ENCODE measurements at places on chromosomes 13 and 19.

DNA sequence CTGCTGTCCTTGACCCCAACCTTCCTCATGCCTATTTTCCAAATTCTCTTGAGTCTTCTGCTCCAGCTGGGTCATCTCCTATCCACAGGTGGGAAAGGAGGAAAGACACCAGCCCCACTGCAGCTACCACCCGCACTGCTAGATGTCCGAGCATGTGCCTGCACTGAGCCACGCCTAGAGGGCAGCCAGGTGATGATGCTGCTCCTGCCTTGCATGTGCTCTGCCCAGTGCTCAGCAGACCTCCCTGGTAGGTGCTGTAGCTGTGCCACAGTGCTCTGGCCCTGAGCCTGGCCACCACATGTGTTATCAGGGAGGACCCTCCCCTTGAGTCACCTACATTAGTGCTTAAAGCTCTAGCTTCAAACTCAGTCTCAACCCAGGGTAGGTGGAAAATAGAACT lies 6.9 kb upstream of the CYSLTR2 start:
- no peak for DNase-seq

GRCh38 chr13:34521171-34521570 lies 420.9 kb upstream of the NBEA start:
- DNase-seq: no peak

GRCh38 chr13:112062072-112062567 lies 4.8 kb upstream of the SOX1 start:
- DNase-seq: no peak

DNA sequence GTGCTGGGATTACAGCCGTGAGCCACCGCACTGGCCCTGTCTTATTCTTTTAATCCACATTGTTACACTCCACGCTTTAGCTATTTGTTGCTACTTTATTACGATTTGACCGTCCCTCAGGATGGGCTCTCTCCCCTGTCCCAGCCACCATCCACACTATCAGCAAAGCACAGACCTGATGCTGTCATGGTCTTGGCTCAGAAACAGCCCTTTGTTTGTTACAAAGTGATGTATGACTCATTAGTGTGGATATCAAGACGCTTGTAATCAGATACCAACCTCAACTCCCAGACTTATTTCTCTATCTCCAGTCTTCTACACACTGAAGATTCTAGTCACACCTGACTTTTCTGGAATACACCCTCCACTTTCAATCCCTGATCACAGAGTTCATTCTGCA lies 84.6 kb upstream of the FREM2 start:
- DNase-seq: no peak

DNA sequence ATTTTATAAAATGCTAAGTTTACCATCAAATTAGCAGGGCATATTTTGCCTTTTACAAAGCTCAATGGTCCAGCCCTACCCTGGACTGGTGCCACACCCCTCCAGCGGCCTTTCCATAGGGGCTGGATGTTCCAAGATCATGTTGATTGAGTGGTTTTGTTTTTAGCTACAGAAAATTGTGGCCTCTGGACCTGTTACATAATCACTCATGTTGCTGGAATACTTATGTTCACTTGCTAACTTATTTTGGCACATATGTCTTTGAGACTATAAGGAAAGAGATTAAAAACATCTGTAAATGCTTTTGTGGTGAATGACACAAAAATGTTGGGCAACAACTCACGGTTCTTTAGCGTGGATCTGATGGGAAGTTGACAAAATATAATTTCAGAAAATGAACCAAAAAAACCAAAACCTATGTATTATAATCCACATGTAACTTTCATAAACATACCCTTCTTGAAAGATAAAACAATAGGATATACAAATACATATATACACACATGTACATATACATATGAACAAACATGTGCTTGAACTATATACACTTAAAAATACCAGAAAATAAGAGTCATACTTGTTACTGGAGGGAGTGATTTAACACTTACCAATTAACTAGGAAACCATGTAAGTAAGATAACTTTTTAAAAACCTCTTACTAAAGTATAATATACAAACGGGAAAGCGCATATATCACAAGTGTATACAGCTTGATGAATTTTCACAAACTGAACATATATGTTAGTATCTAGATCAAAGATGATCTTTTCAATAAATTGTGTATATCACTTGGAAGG lies 46.6 kb upstream of the SLC15A1 start:
- DNase-seq: no peak

GRCh38 chr13:79226938-79227337 lies 179.1 kb downstream of the RBM26 start:
- no peak for DNase-seq

- DNase-seq: no peak
Measured at GRCh38 chr13:55062662-55063061, 2034.0 kb downstream of the OLFM4 start.

DNA sequence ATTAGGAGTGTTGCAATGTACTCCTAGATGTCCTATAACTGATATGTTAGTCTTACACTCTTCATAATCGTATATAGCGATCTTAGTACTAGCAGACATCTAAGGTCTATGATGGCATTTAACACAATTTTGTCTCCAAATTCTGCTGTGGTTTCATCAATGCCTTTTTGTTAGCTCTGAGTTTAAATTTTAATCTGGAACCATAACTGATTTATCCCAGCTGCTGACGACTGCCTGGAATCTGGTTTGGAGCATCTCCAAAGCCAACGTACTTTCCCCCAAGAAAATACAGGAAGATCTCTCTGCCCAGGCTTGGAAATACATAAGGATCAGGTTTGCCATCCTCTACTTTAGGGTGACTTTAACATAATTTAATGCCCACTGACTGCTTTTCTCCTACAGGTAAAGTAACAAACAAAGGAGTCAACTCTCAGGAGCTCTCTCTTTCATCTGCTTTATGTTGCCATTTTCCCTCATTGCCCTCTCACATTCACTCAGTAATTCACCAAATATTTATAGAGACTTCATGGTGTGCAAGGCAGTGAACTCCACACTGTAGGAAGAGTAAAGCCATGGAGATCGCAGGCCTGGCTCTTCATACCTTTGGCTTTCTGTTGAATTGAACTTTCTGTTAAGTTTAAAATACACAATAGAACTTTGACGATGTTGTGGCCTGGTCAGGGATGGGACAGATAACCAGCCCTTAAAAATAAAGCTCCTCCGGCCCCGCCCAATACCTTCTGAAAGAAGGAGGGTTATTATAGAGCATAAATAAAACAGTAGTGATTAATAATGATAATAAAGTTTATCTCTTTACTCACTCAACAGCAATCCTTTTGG lies 23.3 kb upstream of the SPART start:
- DNase-seq: no peak

DNA sequence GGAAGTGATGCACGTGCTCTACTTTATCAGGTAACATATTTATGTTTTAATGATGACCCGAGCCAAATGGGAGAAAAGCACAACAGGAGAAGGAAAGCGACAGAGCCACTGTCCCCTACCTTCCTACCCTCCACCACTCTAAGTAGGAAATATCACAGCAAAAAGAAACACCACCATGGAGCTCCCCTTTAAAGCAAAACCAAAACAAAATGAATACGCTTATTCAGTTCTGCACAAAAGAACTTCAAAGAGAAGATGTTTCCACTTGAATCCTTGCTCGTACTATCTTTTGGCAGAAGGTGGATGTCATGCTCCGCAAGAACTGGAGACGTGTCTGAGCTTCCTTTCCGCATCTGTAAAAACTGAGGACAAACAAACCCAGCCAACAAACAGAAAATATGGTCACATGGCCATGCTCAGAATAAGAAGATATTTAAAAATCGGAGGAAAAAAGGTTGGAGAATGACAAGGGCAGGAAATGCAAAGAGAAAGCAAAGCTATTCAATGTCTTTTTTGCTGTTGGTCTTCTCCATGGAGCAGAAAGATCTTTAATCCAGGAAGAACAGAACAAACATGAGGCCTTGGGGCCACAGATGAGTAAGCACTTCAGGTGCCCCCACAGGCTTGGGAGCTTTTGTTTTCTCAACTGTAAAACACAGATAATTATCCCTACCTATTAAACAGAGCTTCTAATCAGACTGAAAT lies 19.5 kb downstream of the N4BP2L1 start:
- DNase-seq: no peak

DNA sequence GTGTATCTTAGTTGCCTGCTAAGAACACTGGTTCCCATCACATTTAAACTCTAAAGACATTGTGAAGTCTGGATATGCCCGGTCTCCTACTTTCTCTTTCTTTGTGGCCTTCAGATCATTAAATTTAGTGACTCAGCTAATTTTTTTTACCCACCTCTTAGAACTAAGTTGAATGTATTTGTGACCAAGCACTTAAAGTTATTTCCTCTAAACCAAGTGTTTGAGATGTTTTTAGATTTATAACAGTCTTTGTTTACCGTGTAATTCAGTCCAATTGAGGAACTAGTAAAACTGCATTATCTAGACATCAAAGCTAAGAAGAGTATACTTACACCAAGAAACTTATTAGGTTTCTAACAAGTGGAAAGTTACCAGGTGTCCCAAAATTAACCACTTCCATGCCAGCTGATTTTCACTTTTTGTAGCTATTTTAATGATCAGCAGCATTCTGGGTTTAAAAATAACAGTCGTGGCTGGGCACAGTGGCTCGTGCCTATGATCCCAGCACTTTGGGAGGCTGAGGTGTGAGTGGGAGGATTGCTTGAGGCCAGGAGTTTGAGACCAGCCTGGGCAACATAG lies 53.1 kb downstream of the ARHGAP35 start:
- DNase-seq: no peak

DNA sequence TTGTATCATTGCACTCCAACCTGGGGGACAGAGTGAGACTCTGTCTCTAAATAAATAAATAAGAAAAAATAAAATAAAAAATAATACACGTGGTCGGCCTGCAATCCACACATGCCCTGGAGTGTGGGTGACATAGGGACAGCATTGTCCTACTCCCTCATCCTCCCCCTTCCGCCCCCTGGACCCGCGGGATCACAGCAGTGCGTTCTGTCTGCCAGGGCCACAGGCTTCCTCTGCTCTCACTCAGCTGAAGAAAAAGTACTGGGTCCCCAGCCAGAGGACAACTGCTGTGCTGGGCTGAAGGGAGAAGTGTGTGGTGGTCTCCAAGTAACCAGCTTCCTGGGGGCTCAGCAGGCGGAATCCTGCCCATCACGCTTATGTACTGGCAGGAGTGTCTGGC lies 6.3 kb downstream of the BCAT2 start:
- no peak for DNase-seq

GRCh38 chr19:7973883-7974282 lies 30.4 kb upstream of the TIMM44 start:
- DNase-seq: no peak

GRCh38 chr13:97135883-97136282 lies 86.2 kb upstream of the MBNL2 start:
- no peak for DNase-seq

GRCh38 chr19:36120092-36120983 lies 5.1 kb downstream of the TBCB start:
- DNase-seq: no peak

GRCh38 chr19:7925171-7925851 lies 624 bp downstream of the CTXN1 start:
- peak; percentile 85 for DNase-seq

DNA sequence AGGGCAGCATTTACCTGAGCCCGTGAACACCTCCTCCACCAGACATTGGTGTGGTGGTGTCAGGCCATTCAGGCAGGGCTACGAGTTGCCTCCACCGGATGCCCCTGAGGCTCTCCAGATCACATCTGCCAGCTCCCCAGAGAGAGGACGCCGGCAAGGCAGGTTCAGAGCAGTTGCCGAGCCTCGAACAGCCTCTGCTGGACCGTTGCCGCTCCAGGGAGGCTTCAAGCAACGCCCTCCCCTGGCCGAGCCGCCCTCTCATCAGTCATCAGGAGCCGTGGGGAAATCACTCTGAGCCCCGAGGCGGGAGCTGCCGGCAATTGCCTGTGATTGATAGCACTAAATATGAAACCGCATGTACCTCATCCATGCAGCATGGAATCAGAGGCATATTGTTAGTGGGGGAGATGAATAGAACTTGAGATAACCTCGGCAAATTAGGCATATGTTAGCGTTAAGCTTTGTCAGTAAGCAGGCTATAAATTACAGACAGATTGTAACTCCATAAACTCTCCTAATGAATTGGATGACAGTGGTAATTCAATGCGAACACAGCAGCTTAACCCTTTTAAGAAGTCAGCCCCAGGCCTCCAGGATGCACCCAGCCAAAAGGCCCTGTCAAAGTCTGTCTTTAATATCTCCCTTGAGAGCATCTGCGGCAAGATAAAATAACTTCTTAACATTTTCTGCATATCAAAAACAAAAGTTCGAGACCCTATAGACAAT lies 29.8 kb upstream of the SPACA7 start:
- no peak for DNase-seq

GRCh38 chr13:36192166-36192565 lies 22.2 kb downstream of the SOHLH2 start:
- no peak for DNase-seq

- no peak for DNase-seq
Measured at GRCh38 chr13:98313922-98314292, 136.8 kb upstream of the RNF113B start.

DNA sequence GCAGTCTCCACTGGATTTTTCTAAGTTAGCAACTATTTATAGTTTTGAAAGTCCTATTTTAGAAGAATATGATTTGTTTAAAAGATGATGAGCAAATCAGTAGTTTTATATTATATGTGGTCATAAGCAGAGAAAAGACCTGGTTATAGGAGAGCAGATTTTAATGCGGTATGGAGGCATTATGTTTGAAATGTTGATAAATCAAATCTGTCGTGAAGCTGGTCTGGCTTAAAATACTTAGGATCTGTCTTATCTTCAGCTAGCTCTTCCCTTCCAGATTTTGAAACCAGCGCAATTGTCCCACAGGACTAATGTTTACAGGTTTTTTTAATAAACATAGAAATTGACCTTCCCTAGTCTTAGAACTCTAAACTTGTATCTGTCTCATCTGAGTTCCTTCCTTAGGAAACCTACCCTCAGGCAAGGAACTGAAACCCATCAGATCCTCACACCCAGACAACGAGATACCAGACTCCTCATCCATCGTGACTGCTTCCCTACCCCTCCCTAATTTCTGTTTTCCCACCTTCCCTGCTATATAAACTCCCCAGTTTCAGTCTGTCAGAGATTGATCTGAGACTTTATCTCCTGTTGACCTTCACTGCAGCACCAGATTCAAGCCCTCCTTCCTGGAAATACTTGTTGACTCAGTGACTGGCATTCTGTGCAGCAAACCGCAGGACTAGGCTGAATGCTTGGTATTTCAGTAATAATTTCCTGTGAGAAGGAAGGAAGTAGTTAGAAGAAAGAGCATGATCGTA lies 37.8 kb upstream of the CXCL17 start:
- DNase-seq: no peak

- no peak for DNase-seq
Measured at GRCh38 chr13:62019858-62020257, 604.2 kb upstream of the PCDH20 start.

DNA sequence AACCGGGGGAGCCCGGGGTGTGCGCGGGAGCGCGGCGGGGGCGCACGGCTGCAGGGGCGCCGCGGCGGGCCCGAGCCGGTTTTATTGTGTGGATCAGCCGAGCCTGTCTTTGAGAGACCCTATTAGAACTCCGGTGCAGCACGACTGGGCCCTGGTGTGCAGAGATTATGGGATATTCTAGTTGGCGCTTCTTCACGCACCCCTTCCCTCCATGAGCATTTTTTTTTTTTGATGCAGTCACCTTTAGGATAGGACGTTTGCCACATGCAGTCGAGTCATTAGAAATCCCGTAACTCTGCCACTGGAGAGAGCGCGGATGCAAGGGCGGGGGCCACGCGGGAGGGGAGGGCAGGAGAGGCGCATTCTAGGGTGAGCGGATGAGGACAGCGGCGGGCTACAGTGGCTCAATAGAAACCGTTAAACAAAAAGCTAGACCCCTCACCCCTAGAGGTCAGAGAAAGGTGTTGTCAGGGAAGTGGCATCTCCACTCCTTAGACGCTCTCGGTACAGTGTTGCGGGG lies 3.7 kb downstream of the FGF9 start:
- peak; percentile 25 for DNase-seq

GRCh38 chr13:67664502-67664901 lies 434.4 kb upstream of the PCDH9 start:
- no peak for DNase-seq
